ENCODE measurements at places on chromosomes 2 and 18.

- no peak overlapping the region for H3K27ac ChIP-seq
- H3K4me3 ChIP-seq, result no peak overlapping the region
- no peaks in the 10 kb centered on the region for H3K27me3 ChIP-seq
- no peak for DNase-seq
- no peaks in the 10 kb centered on the region for H3K36me3 ChIP-seq
These were observed 265.1 kb downstream of the HAUS1 start for GRCh38 chr18:46369323-46369722.

GRCh38 chr2:59882822-59883221, 670.6 kb downstream of the BCL11A start:
- peaks cover 12% of the 10 kb centered on the region for H3K4me1 ChIP-seq
- no peaks in the 10 kb centered on the region for H3K27me3 ChIP-seq
- H3K27ac ChIP-seq, result no peak overlapping the region

DNA sequence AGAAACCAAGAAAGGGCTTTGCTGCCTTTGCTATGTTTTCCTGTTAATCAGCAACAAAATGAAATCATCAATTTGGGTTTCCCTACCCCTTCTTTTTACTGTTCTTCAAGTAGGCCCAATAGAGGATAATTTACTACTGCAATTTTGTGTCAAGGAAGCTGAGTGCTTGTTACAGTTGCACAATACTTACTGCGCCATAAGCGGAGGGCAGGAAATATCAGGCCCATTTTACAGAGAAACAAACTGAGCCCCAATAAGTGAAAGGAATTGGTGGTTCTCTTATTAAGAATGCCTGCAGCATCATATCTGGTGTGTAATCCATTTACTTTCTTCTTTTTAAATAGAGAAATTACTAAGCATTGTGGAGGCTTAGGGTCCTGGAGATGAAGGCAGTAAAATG, 9.3 kb upstream of the LBH start:
- no peak overlapping the region for H3K4me3 ChIP-seq
- no peaks in the 10 kb centered on the region for H3K36me3 ChIP-seq
- peak overlapping the region; percentile 95 for H3K27ac ChIP-seq
- no peaks in the 10 kb centered on the region for H3K27me3 ChIP-seq
- DNase-seq, result no peak

DNA sequence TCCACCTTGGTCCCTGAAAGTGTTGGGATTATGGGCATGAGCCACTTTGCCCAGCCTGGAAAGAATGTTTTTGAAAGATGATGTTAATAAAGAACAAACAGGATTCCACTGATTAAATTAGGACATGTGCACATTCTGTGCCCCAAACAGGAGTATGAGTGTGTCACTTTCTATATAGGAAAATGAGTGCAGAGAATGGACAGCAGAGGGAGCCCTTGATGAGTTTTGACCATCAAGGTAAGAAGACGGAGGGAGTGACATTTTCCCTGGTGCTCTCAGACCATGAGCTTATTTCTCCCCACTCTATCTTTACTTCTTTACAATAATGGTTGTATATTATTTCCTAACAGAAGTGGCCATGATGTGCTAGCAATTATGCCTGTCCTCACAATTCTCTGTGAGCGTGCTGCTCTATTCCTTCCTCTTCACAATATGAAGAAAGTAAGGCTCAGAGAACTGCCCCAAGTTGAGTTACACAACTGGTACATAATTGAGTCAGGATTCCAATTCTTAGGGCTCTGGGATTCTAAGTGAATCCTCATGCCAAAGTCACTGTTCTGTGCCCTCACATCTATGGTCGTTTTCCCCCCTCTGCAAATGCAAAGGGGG, 20.6 kb downstream of the RPL37A start:
- peak; percentile 14 for DNase-seq
- no peaks in the 10 kb centered on the region for H3K36me3 ChIP-seq

GRCh38 chr2:227079726-227080125, 84.3 kb downstream of the COL4A4 start:
- no peak overlapping the region for H3K4me3 ChIP-seq
- no peak for DNase-seq
- H3K36me3 ChIP-seq, result no peaks in the 10 kb centered on the region

DNA sequence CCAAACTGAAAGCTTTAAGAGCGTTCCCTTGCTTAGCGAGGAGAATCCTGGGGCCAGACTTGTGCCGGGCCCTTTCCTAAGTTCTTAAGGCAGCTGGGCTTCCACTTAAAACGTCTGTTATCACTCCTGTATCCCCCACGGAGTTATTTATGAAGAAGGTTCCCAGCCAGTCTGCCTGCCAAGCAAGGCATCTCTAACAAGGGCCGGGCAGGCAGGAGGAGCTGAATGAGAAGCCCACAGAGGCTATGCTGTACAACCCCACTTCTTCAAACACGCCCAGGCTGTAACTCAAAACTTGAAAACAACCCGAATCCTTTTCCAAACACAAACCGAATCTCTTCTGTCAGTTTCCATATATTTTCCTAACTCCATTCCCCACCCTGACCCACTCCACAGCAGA, 39.0 kb upstream of the ZFP36L2 start:
- H3K27ac ChIP-seq, result no peak overlapping the region
- H3K4me1 ChIP-seq, result no peaks in the 10 kb centered on the region
- H3K36me3 ChIP-seq, result no peaks in the 10 kb centered on the region
- no peaks in the 10 kb centered on the region for H3K27me3 ChIP-seq

DNA sequence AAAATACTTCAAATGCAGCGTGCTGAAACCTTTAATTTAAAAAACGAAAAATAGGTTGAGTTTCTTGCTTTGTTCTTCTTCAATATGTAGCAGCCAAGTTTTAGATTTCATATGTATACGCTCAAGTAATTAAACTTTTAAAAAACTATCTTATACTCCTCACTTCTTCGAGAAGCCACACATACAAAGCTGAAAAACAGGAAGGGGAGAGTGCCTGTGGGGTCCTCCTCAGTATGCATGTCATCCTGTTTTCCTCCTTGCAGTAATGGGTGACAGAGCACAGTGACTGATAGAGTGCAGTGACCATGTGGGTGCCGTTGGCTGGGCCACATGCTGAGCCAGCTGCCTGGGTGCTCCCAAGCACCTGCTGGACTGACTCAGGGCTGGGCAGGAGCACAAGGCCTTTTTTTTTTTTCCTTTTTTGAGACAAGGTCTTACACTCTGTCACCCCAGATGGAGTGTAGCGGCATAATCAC, 33.3 kb downstream of the UXS1 start:
- H3K27me3 ChIP-seq, result no peaks in the 10 kb centered on the region
- peak overlapping the region; percentile 64 for H3K4me3 ChIP-seq
- peaks cover 87% of the 10 kb centered on the region for H3K4me1 ChIP-seq
- no peaks in the 10 kb centered on the region for H3K36me3 ChIP-seq

- H3K36me3 ChIP-seq, result no peaks in the 10 kb centered on the region
- peaks cover 55% of the 10 kb centered on the region for H3K27me3 ChIP-seq
- H3K4me3 ChIP-seq, result no peak overlapping the region
- no peak overlapping the region for H3K27ac ChIP-seq
- H3K4me1 ChIP-seq, result peaks cover 29% of the 10 kb centered on the region
These were observed 45.1 kb upstream of the ATP6V1B1 start for GRCh38 chr2:70890469-70891065.
